ENCODE measurements at places on chromosomes 3 and 15.

DNA sequence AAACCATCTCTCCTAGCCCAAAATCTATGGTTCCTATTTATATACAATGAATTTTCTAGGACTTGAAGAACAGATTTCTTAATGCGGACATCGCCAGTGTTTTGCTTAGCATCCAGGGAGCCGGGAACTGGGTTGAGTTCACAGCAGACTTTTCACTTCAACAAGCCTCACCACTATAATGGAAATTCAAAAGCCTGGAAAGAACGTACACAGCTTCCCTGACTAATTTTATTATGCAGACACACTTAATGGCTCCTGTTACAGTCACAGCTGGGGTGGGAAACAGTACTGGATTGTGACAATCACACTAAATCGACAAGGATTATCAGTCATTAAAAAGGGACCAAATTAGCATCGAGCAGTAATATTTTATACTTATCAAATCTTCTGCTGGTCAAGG is 129.2 kb upstream of the BNIP2 start:
- no peak for DNase-seq

DNA sequence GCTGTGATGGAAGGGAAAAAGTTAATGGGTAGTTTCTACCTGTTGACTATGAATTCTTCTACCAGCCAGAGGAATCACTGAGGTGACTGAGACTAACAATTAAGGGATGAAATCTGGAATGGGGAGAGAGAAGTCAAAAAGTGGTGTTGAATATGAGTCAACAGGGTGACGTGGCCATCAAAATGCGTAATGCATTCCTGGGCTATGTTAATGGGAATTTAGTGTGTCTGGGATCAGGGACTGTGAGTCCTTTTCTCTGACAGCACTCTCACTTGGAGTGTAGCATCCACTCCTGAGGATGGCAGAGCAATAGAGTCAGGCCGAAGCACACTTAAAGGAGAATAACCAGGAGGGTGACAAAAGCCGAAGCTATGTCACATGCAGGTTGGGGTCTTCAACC is 60.4 kb downstream of the MESD start:
- DNase-seq: no peak

GRCh38 chr3:18883571-18883970 is 264.7 kb upstream of the KCNH8 start:
- no peak for DNase-seq

DNA sequence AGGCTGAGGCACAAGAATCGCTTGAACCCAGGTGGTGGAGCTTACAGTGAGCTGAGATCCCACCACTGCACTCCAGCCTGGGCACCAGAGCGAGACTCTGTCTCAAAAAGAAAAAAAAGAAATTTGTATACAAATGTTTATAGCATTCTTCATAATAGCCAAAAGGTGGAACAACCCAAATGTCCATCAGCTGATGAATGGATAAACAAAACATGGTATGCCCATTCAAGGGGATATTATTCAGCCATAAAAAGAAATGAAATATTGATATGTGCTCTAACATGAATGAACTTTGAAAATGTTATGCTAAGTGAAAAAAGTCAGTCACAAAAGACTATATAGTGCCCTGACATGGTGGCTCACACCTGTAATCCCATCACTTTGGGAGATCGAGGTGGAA is 11.4 kb downstream of the LHFPL4 start:
- DNase-seq: no peak

GRCh38 chr3:46947981-46948791 is 28.4 kb downstream of the CCDC12 start:
- no peak for DNase-seq

DNA sequence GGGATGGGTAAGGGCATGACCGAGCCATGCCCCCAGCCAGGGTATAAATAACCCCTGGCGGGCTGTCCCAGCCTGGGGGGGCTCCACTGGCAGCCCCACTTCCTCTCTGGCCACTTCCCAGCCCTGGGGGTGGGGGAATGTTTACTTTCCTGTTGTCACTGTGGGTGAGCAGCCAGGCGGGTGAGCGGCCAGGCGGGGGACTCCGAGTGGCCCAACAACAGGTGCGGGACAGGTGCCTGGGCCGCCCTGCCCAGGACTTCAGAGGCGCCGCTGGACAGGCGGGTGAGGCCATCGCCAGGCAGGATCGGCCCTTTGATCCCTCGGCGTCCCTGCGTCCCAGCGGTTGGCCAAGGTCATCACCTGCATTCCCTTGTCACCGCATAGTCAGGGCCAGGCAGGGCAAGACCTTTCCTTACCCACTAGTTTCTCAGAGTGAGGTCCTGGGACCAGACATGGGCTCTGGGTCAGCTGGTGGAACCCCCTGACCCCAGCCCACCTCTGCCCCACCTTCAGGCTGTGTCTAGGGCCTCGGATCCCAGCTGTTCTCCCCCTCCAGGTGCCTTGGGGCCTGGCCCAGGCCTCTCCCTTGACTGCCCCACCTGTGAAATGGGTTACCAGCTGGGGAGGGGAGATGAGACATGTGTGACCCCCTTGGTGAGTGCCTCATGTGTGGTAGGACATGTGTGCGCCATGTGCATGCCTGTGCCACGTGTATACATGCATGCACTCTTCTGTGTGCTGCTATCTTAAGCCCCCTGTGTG is 16.6 kb downstream of the SEMA3F start:
- no peak for DNase-seq

GRCh38 chr3:128195369-128195768 is 42.1 kb downstream of the EEFSEC start:
- DNase-seq: no peak

DNA sequence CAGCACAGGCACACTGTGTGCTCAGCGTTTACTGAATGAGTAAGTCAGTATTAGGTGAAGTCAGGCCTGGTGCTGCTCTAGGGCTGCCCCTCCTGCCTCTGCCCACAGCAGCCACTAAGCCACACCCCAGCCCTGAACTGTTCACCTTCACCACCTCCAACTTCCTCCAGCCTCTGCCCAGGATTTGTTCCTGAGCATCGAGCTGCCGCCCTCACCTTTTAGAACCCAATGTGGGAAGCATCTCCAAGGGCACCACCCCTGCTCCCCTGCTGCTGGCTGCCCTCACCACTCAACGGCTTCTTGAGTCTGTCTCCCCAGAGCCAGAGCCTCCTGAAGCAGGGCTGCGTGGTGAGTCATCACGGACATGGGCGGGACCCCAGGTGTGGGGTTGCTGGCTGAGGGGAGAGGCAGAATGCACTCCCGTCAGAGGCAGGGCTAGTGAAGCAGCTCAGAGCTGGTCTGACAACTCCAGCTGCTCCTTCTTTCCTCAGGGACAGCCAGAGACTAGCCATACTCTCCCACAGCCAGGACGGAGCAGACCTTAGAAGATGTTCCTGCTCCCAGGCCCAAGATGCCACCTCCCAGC is 5.8 kb downstream of the HYAL2 start:
- DNase-seq: no peak

DNA sequence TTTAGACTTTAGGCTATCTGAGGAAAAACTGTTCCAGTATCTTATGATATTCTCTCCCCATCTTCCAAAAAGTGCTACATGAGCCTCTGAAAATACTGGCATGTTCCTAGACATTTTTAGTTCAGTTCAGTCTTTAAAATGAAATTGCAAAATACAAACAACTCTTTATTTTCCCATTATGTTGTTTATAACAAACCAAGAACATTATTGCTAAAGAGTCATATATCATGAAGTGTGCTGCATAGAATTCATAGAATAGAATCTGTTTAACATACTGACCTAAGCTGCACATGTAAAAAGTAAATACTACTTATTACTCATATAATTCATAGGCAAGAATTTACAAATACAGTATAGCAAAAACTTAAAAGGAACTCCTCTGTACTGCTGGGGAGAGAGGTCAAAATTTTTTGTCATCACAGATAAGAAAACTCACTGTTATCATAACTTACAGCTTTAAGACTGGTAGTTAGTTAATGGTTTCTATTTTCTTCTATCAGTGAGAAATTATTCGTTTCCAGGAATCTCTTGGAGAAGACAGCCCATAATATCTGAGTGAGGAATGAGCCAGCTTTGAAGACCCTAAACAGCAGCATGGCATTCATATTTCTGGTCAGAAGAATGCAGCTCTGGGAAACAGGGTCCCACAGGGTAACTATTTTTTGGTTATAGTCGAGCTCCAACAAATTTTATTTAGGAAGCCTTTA is 32.2 kb downstream of the FILIP1L start:
- DNase-seq: no peak

DNA sequence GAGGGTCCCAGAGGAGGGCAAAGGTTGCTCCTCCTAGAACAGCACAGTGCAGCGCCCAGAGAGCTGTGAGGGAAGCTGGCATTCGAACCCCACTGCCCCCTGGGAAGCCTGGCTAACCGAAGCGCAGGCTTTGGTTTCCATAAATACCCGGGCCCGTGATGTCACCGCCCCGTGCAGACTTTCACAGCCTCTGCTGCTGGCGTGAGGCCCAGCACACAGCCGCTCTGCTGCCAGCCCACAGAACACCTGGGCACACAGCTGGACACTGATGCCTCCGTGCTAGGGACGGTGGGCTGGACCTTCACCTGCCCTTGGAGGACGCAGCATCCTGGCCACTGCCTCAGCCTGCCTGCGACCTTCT is 1.0 kb downstream of the IQSEC1 start:
- peak; percentile 85 for DNase-seq

- no peak for DNase-seq
These were observed 165.7 kb downstream of the P3H2 start for GRCh38 chr3:189954733-189955665.

- DNase-seq: no peak
These were observed 41.5 kb downstream of the ABHD17C start for GRCh38 chr15:80736560-80736959.

DNA sequence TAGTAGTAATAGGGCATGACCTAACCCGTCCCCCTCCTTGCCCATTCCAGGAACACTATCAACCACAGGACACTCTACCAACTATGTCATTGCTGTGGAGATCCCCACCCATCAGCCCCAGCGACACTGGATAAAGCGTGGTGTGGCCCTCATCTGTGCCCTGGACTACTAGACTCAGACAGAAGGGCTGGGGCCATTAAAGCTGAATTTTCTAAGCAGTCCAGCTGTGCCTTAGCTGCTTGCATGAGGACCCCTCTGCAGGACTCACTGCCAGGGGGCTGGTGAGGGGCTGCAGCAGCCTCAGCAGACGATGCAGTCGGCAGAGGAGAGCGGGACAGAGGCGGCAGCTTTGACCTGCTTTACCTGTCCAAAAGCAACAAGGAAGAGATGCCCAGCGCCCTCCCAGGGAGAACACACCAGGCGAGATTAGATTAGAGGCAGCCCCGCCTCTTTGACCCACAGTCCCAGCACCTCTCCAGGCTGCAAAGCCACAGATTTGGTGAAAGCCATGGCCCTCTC is 44.6 kb downstream of the SEMA3G start:
- DNase-seq: no peak

- no peak for DNase-seq
These were observed 8.8 kb downstream of the IL1RAP start for GRCh38 chr3:190522621-190523222.

DNA sequence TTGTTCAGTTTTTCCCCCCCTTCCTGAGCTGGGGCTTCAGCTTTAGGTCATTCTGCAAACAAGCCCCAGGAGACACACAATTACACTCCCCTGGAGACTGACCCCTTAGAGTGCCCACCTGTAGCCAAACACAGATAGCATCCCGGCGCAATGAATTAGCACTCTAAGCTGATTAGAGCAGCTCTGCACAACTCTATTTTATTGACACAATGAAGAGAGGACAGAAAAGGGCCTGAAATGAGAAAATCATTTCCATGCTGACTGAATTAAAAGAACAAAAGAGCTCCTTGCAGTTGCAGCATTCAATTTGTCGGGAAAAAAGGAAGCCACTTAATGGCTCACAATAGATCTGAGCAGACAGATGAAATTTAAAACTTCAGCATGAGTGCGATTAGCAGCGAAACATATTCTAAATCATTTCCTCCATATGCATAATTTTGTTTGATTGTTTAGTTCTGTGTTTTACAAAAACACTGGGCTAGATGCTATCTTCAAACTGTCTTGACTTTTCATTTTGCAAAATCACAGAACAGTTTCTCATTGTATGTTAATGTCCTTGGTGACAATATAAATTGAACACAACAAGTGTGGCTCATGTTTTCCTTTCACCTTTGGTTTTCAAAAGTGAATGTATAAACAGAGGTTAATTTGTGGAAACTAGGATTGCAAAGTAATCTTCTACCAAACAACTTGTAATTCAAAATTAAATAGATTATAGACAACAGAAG is 308.6 kb downstream of the MECOM start:
- no peak for DNase-seq

DNA sequence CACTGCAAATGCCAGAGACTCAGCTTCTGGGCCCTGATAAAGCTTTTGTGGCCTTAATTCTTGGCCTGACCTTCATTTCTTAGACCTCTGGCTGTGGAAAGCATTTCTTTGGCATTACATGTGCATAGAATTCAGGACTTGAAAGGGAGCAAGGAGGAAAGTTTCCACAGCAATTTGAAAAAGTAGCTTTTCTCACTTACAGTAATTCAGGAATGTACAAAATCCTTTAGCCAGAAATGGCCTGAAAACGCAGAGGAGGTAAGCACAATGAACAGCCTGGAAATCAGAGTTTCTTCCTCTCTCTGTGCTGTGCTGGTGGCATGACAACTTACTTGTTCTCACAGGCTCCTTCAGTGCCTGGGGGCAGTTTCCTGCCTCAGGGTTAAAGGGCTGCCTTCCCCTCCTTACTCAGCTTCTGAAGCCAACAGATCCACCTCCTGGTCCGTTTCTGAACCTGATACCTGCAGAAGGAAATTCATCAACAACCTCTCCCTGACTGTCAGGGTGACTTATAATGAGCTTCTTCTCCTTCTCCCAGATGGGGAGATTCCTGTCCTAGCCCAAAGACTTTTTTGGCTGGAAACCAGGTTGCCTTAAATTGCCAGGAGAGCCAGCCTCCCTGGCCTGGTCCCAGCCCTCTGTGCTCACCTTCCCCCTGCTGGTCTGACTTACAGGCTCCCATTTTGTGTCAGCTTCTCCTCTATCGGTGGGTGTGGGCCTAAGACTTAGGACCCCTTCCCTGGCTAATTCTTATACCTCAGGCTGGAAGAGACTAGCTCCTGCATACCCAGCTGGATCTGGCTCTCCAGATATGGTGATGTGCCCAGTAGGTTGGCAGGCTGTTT is 102.3 kb downstream of the MYRIP start:
- no peak for DNase-seq

DNA sequence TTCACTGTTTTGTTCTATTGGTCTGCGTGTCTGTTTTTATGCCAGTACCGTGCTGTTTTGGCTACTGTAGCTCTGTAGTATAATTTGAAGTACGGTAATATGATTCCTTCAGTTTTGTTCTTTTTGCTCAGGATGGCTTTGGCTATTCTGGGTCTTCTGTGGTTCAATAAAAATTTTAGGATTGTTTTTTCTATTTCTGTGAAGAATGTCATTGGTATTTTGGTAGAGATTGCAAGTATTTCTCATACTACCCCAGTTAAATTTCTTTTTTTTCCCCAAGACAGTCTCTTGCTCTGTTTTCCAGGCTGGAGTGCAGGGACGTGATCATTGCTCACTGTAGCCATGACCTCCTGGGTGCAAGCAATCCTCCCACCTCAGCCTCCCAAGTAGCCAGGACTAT is 53.4 kb downstream of the STARD9 start:
- DNase-seq: no peak

- DNase-seq: peak; percentile 6
These were observed 49.8 kb downstream of the KCNMB2 start for GRCh38 chr3:178586076-178586475.

GRCh38 chr15:88995449-88995848 is 82.3 kb upstream of the MFGE8 start:
- DNase-seq: no peak

- no peak for DNase-seq
These were observed 3.0 kb downstream of the MYL3 start for GRCh38 chr3:46860017-46860809.

GRCh38 chr15:69126054-69126469 is 34.4 kb upstream of the GLCE start:
- no peak for DNase-seq

GRCh38 chr15:90829942-90830440 is 38.4 kb upstream of the FURIN start:
- DNase-seq: no peak

- no peak for DNase-seq
These were observed 64.9 kb downstream of the SLC7A14 start for GRCh38 chr3:170520996-170521395.

Data from MM.1S (cell line).